ENCODE measurements at places on chromosomes 5 and 9.

- DNase-seq, result no peak
Observed at GRCh38 chr9:121708768-121709488, 57.5 kb downstream of the DAB2IP start.

- no peak for DNase-seq
Observed at GRCh38 chr9:38700695-38701094, 19.2 kb downstream of the FAM240B start.

DNA sequence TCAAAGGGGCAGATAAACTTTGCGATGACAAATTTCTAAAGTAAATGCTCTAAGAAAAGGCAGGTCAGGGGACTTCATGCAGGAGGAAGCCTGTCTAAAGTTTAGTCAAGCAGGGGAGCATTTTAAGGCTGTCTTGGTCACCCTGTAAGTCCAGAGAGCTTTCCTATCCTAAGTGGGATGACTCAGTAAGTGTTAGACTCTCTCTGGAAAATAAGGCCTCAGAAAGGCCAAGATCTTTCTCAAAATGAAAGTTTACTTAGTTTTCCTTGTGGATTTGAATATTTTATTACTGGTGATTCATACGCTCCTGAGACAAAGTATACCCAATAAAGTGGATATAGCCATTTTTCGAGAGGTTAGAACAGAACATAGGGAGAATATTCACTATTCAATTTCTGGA is 806.9 kb upstream of the CDH9 start:
- no peak for DNase-seq

GRCh38 chr5:135569755-135570452 is 8.9 kb downstream of the CXCL14 start:
- DNase-seq, result peak; percentile 10

DNA sequence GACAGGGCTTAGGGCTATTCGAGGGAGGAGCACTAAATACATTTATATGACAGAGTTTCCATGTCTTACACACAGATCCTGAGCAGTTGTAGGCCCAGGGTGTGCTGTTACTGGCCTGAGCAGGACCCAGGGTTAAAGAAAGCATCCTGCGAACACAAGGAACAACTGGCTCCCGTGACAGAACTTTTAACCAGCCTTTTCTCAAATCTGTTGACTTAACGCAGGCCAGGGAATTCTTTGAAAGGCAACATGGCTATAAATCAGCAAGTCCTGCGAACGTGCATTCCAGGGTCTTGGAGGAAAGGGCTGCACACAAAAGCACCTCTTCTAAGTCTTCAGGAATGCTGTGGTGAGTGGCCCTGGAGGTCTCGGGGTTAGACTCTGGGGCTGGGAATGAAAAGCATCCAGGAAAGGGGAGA is 45.2 kb upstream of the ANKRD55 start:
- no peak for DNase-seq

- DNase-seq, result no peak
Observed at GRCh38 chr5:111313017-111313724, 89.0 kb downstream of the CAMK4 start.

DNA sequence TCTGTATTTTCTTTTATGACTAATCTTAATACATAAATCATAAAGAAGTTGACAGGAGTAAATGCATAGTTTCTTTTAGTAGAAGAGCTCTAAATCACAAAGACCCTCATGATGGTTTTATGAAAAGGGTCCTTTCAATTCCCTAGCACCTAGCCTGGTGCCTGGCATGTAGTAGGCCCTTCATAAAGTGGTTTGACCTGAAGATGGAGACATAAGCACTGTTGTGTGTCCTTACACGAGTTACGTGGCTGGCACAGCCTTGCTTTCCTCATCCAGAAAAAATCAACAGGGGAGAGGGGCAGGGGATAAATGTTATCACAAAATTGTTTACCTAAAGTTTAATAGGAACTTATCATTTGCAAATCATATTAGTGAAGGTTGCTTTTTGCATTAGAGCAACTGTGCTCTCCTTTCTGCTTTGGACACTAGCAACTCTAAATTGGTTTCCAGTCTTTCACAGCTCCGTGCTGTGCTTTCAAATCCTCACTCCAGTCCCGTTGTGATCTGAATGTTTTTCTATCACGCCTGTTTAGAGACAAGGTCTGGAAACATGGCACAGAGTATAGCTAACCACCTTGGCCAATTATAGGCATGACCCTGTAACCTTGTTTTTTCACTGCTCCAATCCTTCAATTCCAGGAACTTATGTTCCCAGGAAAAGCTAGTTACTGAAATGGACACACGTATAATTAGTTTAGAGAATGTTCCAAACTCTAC is 55.7 kb downstream of the ARL15 start:
- no peak for DNase-seq

DNA sequence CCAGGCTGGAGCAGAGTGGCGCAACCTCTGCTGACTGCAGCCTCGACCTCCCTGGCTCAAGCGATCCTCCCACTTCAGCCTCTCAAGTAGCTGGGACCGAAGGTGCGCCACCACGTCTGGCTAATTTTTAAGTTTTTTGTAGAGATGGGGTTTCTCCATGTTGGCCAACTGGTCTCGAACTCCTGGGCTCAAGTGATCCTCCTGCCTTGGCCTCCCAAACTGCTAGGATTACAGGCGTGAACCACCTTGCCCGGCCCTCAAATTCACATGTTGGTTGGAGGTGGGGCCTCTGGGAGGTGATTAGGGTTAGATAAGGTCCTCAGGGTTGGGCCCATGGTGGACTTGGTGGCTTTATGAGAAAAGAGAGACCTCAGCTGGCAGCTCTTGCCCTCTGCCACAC is 10.1 kb downstream of the LCN12 start:
- DNase-seq, result no peak

DNA sequence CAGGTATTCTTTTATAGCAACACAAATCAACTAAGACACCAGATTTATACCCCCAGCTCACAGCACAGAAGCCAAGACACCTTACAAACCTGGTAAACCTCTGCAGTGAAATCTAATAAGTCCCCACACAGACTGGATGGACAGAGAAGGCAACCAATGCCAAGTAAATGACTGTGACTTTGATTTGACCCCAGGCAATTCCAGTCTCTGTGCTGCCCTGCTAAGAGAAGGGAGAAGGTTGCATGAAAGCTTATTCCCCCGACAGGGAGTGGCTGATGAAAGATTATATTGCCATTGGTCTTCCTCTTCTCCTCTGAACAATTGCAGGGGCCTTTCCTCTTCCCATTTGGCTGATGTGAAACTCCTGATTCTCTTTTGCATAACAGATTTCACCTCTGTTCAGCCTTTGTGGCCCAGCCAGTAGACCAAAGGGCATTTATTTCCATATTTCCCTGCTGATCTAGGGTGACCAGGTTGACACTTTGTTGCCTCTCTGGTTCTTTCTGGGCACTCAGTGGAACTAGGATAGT is 107.6 kb downstream of the ADRB2 start:
- no peak for DNase-seq

DNA sequence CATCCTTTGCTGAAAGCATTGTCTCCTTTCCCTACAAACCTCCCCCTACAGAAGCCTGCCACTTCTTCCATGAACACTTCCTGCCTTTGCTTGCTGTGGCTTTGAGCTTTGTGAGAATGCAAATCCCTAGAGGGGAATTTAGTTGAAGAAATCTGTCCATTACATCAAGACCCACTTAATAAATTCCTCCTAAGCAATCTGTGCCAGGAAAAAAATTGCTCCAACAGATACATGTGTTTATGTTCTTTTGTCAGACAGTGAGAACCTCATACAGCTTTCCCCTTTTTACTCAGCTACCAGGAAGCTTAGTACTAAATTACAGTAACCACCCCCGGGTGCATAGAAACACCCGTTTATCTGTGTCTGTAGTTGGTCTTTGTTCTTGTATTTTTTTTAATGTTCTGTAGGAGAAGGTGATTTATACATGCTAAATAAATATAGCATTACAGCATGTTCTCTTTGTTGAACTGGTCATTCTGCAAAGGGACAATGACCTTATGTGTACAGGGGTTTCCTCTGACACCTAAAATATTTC is 43.9 kb downstream of the SH3TC2 start:
- peak; percentile 36 for DNase-seq

DNA sequence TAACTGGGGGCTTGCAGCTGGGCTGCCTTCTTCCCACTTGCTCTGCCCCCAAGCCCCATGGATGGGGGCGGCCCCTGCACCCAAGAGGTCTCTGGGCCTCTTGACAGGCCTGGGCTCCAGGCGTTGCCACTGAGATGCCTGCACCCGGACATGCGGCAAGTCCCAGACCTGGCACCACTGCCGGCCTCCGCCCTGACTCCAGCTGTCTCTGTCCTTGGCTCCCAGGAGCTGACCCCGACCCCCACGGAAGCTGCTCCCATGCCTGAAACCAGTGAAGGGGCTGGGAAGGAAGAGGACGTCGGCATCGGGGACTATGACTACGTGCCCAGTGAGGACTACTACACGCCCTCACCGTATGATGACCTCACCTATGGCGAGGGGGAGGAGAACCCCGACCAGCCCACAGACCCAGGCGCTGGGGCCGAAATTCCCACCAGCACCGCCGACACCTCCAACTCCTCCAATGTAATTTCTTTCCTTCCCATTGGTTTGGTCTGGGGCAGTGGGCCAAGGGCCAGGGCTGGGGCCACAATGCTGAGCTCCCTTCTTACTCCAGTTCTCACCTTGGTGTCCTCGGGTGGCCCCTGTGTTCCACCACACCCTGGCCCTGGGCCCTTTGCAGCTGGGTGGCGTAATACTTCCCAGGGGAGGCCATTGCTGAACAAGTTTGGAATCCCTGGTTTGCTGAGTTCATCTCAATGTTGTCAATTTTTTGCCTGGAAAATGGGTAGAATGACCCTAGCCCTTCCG is 88.6 kb downstream of the COL5A1 start:
- no peak for DNase-seq

DNA sequence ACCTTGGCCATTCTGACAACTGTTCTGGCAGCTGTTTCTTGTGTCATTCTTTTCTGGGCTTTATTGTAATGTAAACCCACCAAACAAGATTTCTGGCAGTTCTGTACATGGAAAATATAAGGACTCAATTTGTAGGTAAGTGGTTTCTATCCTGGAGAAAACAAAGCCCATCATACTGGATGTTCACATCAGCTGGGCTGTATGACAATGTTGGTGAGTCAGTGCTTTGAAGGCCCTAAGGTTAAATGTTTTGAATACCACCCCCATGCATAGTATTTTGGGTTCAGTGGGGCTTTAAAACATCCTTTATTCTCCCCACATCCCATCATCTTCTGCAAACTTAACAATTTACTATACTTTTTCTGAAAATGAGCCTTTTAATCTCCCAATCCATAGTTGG is 52.5 kb downstream of the SH3GL2 start:
- DNase-seq, result no peak

GRCh38 chr5:99763021-99763774 is 772.0 kb upstream of the FAM174A start:
- no peak for DNase-seq

DNA sequence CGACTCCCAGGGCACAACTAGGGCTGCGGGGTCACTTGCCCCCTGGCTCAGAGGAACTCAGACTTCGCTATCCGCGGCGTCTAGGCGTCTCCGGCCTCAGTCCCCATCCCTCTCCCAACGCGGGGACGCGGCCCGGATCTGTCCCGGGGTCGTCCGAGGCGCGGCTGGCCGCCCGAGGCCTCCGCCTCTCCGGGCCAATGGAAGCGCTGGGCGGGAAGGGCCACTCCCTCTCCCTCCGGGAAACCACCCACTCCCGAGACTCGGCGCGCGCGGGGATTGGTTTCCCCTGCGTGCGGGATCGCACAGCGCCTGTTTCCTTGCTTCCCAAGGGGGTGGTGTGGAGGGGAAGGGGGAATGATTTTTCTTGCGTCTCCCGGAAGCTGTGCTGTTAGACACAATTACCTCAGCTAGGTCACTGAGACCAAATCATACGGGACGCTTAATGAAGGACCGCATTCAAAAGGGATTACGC is 38.3 kb downstream of the NR2F1 start:
- no peak for DNase-seq

GRCh38 chr5:65103756-65104440 is 335.2 kb downstream of the CWC27 start:
- no peak for DNase-seq

- DNase-seq, result peak; percentile 28
Observed at GRCh38 chr5:75509956-75510355, 1.5 kb downstream of the CERT1 start.

- no peak for DNase-seq
Observed at GRCh38 chr5:867300-867870, 16.6 kb upstream of the ZDHHC11 start.

DNA sequence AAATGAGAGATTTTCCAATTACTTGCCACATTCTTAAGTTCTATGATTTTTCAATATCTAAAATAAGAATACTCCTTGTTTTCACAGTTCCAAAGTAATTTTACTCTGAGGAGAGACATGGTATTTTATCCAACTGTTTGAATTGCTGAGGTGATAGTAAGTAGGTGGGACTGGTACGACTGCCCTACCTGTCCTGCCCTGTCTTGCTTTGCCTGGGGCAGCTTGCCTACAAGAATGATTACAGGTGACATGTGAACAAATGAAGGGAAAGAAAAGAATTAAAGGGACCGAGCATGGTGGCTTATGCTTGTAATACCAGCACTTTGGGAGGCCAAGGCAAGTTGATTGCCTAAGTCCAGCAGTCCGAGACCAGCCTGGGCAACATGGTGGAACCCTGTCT is 41.6 kb upstream of the HMGCS1 start:
- DNase-seq, result no peak

DNA sequence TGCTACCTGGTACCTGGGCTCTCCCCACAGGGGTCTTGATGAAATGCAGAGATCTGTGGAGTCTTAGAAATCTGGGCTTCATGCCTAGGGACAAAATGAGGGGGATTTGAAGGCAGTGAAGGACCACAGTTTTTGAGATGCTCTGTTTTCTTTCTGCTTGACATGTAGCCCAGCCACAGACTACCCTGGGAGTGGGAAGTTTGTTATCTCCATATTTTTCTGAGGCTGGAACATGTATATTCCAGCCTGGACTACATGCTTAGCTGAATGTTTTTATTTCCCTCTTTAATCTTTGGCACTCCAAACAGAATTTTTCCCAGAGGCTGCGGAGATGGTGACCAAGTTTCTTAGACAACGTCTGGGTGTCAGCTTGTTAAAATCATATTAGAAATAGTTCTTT is 252.9 kb downstream of the PAPPA start:
- DNase-seq, result no peak

- DNase-seq, result no peak
Observed at GRCh38 chr5:2523180-2523579, 228.3 kb downstream of the IRX2 start.

- DNase-seq, result no peak
Observed at GRCh38 chr5:32443145-32443540, 1.4 kb downstream of the ZFR start.

GRCh38 chr5:17233488-17233887 is 16.1 kb downstream of the BASP1 start:
- DNase-seq, result no peak

- no peak for DNase-seq
Observed at GRCh38 chr5:157677931-157678330, 6.6 kb downstream of the C5orf52 start.

GRCh38 chr9:76366275-76366674 is 28.0 kb downstream of the RFK start:
- no peak for DNase-seq

Measured in fibroblast of the conjunctiva (primary cell).